Mucosa of gallbladder (tissue), 1 donor: ENCODE measurements at places on chromosomes 7 and 10. TPM values are rescaled to one million over a fixed set of nuclear protein-coding genes. Genes with fewer than 3 reads are reported as not detected.

- DNase-seq: no peak
Observed at GRCh38 chr7:31363051-31363450, 22.5 kb upstream of the NEUROD6 start.

The SFTPA1 gene
- total RNA-seq: 7.0 TPM

GRCh38 chr7:112021379-112022044, 184.7 kb downstream of the DOCK4 start:
- no peak for DNase-seq

GRCh38 chr7:44911911-44912310, 26.6 kb upstream of the PURB start:
- no peak for DNase-seq

- no peak for DNase-seq
Observed at GRCh38 chr10:72796042-72796441, 97.5 kb upstream of the OIT3 start.

- no peak for DNase-seq
Observed at GRCh38 chr10:11667756-11668155, 56.3 kb upstream of the USP6NL start.

GRCh38 chr10:14712991-14713424, 61.7 kb downstream of the FAM107B start:
- DNase-seq: no peak

- DNase-seq: no peak
Observed at GRCh38 chr10:72935361-72935760, 19.2 kb downstream of the PLA2G12B start.

The NSUN6 gene
- total RNA-seq: 13.5 TPM

The RASA4B gene
- total RNA-seq: 24.7 TPM
